ENCODE measurements at places on chromosomes 11 and 22. TPM values are rescaled to one million over a fixed set of nuclear protein-coding genes. Genes with fewer than 3 reads are reported as not detected.

The MUC5AC gene
- polyA plus RNA-seq = not detected

The BUD13 gene
- 11.2 TPM for polyA plus RNA-seq

GRCh38 chr22:27433585-27434190 is 367.9 kb downstream of the MN1 start:
- DNase-seq = no peak

- no peak for DNase-seq
These were observed 12.6 kb upstream of the UPB1 start for GRCh38 chr22:24482575-24482974.

DNA sequence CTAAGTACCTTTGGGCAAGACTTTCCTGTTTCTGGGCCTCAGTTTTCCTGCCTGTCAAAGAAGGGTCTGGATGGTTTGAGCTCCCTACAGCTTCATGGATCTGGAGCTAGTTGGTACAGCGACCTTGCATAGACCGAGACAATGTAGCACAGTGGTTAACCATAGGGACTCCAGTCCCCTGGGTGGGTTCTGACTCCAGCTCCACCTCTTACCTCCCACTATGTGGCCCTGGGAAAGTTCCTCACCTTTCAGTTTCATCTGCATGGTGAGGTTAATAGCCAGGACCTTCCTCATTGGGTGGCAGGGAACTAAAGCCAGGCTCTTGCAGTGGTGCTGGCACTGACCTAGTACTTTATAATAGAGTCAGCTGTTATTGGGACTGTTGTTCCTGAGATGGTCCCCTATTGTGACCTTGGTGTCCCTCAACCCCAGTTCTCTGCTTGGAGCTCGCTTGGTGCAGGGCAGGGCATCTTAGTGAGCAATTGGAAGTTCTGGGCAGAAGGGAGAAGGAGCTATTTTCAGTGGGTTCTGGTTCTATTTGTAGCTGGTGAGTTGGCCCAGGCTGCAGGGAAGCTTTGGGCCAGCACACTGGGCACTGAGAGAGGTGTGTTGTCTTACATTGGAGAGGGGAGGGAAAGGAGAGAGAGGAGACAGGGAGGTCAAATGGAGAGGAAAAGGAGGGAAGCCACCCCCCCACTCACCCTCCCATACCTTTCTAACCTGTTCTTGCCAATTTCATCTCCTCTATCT is 10.7 kb upstream of the MTMR3 start:
- DNase-seq = peak; percentile 36

GRCh38 chr11:123069908-123070821 is 8.2 kb upstream of the HSPA8 start:
- DNase-seq = no peak

DNA sequence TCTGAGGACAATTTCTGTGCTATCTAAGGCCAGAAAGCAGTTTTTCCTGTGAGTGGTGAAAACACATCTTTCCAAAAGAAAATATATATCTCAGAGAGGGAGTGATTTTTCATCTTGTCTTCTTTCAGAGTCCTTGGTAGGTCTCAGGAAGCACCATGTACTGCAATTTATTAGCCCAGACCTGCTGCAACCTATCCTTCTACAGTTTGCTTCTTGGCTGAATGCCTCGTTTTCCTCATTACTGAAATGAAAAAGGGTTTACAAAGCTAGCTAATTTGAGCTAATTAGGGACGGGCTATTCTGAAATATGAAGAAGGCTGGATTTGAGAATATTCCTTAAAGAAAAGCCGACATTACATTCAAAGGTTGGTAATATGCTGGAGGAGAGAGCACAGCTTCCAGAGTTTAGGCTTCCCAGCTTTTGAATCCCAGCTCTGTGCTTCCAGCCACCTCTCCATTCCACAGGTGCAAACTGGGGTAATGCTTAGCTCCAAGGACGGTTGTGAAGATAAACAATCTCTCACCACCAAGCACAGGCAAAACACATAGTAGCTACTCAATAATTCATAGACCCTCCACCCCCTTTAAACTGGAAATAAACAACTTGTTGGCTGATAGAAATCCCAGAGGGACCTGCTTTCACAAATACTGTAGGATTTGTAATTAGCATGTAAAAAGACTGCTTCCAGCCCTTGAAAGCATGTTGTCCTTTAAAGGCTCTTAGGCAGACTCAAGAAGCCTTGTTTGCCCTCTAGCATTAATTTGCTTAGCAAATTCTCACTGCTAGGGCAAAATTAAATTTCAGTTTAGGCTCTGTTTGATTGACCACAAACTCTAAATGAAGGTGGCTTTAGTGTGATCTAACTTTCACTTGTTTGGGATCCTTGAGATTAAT is 24.5 kb upstream of the SESN3 start:
- DNase-seq = no peak

GRCh38 chr22:47016631-47017030 is 254.2 kb downstream of the TBC1D22A start:
- no peak for DNase-seq

Measured in psoas muscle (tissue), 8 donors.